ENCODE measurements at places on chromosomes 11 and 22.

DNA sequence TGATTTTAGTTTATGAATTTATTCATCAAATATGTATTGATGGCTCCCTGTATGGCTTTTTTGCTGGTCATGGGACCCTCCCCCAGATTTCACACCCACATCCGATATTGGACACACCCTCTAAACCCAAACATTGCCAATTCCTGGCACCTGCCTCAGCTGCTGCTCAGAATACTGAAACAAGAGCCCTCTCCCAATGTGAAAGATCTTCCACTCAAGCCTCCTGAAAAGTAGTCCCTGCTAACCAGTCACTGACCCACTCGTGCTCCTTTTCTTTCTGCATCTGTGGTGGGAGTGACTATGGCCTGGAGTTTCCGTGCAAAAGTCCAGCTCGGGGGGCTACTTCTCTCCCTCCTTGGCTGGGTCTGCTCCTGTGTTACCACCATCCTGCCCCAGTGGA lies at the start of gene CLDN25:
Gene CLDN25 (plus strand): TSS at position 301 of the 400 bp plus-strand sequence. CDS start 0 bp downstream, at position 301.
- DNase-seq: no peak

GRCh38 chr11:27820249-27820648 lies 120.0 kb upstream of the BDNF start:
- DNase-seq: no peak

GRCh38 chr22:19143967-19144400 lies 467 bp downstream of the ESS2 start:
- peak; percentile 23 for DNase-seq

- no peak for DNase-seq
Measured at GRCh38 chr22:50192436-50193204, 6.9 kb downstream of the TRABD start.

- DNase-seq: no peak
Measured at GRCh38 chr22:27885977-27886842, 32.8 kb downstream of the PITPNB start.

- no peak for DNase-seq
Measured at GRCh38 chr22:27726331-27726685, 75.2 kb downstream of the MN1 start.

- no peak for DNase-seq
Measured at GRCh38 chr22:41598891-41599635, 9.4 kb upstream of the PMM1 start.

- DNase-seq: no peak
Measured at GRCh38 chr22:44680058-44680457, 21.9 kb upstream of the PRR5 start.

DNA sequence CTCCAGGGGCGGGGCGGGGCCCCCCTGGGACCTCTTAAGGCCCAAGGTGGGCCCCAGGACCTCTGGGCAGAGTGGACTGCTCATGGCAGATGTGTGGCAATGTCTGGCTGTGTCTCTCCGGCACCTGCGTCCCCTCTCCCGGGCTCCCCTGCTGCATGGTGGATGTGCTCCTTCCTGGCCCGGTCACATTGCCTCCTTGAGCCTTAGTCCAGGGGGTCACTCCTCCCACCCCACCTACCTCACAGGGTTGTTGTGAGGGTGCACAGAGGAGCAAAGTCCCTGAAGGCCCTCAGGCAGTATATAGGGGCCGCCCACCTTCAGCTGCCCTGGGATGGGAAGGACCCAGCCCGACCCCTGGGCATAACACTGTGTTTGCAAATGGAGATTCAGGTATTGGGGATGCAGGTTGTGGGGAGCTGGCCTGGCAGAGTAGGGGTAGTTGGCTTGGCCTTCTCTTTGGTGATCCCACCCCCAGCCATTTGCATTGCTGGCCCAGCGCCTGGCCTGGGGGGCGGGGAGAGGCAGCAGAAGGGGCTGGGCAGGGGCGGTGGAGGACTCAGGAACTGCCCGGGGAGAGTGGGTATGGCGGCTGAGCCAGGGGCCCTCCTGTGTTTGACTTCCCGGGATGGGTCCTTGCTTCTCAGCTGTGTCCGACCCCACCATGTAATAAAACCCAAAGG lies 11.3 kb downstream of the KCTD17 start:
- no peak for DNase-seq

GRCh38 chr11:95429376-95429907 lies 198.4 kb upstream of the SESN3 start:
- no peak for DNase-seq

GRCh38 chr22:49052023-49052538 lies 775.6 kb downstream of the BRD1 start:
- DNase-seq: peak; percentile 20

DNA sequence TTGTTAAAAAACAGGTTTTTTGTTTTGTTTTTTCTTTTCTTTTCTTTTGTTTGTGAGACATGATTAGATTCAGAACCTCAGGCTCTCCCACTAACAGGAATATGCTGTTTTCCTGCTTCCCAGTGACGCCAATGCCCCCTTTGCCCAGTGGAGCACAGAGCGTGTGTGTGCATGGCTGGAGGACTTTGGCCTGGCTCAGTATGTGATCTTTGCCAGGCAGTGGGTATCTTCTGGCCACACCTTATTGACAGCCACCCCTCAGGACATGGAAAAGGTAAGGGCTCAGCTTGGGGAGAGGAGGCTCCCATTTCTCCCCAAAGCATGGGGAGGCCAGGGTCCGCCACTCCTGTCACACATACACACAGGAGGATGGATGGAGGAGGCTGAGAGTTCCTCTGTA lies 25.0 kb downstream of the CYB5R2 start:
- no peak for DNase-seq

DNA sequence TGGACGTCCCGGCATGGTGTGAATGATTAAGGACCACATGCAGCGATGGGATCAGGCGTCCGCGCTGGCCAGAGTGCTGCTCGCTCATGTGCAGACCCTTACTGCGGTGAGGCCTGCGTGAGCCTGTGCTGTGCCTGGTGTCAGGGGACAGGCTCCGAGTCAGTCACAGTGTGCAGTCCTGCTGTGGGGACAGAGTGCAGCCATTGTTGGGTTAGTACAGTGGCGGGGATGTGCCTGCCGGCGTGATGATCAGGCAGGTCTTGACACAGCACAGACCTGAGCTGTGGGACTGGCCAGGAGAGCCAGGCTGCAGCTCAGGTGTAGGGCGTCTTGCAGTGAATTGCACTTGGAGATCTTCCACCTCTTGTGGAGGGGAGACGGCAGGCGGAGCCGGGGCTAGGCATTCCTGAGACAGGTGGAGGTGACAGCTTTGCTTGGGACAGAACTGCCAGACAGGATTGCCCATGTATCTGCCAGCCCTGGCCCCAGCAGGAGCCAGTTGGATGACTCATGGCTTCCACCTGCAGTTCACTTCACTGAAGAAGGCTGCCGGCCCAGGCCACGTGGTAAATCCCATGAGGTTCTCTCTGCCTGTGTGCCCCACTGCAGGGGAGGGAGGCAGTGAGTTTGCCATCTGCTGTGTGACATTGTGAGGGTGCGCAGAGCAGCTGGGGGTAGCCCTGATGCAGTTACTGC lies 17.3 kb downstream of the TRMU start:
- no peak for DNase-seq

DNA sequence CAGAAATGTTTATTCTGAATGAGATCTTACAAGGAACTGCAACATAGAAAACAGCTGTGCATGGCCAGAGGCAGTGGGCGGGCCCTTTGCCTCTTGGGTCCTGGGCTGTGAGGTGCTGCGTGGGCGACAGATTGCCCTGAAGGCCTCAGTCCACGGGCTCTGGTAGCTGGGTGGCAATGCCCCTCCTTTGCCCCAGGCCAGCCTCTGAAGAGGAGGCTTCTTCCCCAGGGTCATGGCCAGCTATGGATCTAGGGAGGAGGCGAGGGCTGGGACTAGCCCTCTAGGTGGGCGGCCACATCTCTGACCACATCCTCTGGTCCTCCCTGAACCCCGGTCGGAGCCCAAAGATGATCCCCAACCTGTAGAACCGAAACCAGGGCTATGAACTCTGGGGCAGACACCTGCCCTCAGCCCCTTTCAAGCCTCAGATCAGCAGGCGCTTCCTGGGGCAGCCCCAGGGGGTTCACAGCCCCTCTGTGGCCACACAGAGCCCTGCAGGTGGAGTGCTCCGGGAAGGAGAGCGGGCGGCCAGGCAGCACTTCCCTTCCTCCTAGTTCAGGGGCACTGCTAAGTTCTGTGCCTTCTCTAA lies 6.6 kb upstream of the CDC42BPG start:
- peak; percentile 35 for DNase-seq

DNA sequence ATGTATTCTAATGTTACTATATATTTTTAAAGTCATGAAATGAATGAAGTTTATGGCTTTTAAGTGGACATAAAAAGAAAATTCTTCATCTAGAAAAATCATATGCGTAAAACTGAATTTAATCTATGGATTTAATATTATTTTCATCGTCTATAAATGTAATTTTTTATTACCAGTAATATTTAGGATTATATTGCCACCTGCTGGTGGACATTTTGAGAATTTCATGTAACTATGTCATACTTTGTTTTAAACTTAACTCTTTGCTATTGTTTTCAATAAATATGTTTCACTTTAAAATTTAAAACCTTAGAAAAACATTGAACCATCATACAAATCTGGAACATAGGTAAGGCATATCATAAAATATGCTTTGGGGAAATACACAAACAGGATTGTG lies 66.5 kb upstream of the CEP126 start:
- no peak for DNase-seq

DNA sequence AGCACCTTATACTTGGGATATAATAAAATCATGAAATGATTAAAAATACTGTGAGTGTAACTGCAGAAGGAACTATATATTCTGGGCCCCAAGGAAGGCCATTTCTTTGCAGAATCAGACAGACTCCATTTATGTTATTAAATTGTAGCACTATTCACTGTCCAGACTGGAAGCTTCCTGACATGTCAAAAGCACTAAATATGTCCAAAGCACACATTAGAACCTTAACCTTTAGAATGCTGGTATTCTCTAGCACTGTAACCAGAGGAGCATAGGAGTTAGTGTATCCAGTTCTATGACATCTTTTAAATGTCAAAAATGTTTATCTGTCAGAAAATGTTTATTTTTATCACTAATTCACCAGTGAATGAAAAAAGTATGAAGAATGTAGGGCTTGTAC lies 246.9 kb downstream of the CADM1 start:
- DNase-seq: no peak

GRCh38 chr11:533586-534395 lies 1.6 kb downstream of the HRAS start:
- no peak for DNase-seq

GRCh38 chr11:57475191-57475590 lies 14.9 kb downstream of the RTN4RL2 start:
- DNase-seq: no peak

- DNase-seq: no peak
Measured at GRCh38 chr11:22199243-22199642, 6.4 kb downstream of the ANO5 start.

GRCh38 chr11:44784436-44784760 lies 57.6 kb downstream of the TSPAN18 start:
- no peak for DNase-seq

DNA sequence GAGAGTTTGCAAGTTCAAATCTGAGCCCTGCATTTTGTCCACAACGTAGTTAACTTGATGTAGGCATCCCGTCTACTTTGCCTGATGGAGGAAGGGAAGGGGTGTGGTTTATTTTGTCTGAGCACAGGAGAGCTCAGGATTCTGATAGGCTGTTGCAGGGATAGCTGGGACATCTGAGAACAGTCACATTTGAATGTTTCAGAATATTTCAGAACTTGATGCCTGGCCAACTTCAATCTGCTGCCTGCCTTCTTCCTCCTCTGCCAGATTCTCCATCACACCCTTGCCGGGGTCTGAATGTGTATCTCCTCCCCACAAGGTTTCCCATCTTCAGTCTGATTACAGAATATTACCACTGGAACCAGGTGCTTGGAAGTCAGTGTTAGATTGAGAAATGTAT lies 51.6 kb downstream of the NTM start:
- DNase-seq: no peak

- DNase-seq: no peak
Measured at GRCh38 chr11:111269146-111269868, 23.8 kb downstream of the POU2AF2 start.

DNA sequence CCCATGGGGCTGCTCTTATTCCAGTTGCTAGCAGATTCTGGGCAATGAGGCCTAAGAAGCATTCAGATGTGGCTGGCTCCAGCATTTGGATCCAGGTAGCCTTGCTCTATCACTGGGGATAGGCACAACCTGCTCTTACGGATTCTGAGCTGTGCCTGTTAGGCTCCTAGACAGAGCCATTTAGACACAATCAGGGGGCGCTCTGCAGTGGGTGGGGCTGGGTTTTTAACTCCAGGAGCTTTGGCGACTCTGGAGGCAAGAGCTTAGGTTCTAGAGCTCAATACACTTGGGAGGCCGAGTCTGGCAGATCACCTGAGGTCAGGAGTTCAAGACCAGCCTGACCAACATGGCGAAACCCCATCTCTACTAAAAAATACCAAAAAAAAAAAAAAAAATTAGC lies 32.0 kb downstream of the KCNC1 start:
- DNase-seq: no peak

- DNase-seq: no peak
Measured at GRCh38 chr11:47791774-47792430, 24.8 kb upstream of the FNBP4 start.

GRCh38 chr11:3020011-3020410 lies 27.9 kb upstream of the NAP1L4 start:
- no peak for DNase-seq

GRCh38 chr22:44393066-44393465 lies 80.3 kb upstream of the SHISAL1 start:
- DNase-seq: no peak

DNA sequence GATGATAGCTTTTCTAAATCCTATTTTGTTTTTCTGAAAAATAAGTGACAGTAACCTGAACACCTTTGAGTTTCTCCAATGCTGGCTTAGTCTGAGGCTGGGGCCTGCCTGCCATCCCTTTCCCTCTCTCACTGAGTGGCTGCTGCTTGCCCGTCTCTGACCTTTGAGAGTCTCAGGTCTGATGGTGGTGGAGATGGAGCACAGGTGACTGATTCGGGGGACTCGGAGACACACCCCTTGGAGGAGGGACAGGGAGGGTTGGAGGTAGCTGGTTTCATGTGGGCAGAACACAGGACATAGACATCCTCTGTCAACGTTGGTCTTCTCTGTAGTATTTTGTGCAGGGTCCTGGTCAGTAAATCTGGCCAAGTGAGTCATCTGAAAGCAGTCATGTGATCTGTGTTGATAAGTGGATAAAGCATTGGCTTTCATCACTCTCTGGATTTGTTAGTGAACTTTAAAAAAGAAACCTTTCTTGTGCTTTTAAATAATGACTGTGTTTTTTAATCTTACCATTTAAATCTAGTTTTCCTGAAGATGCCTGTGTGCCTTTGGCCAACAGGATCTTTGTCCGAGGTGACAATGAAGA lies 47.1 kb upstream of the CLDN5 start:
- no peak for DNase-seq

- DNase-seq: no peak
Measured at GRCh38 chr22:22870577-22871404, 16.8 kb upstream of the IGLL5 start.

- peak; percentile 14 for DNase-seq
Measured at GRCh38 chr22:20563466-20563906, 56.1 kb downstream of the MED15 start.

DNA sequence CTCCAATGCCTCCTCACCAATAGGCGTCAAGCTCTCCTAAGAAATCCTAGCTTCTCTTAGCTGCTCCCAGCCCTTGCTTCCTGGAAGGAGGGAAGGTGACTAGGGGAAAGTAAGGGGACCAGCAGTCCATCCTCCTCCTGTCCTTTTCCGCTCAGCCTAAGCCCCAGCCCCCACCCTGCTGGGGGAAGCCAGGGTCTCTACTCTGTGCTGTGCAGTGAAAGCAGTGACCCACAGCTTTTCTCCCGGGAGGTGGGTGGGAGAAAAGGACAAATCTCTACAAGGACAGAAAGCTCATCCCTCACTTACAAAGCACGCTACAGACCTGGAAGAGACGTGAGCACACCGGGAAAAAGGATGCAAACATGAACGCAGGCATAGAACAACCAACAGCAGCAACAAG lies 30.9 kb upstream of the PHLDA2 start:
- no peak for DNase-seq
